Fibroblast of skin of scalp (primary cell): ENCODE measurements at places on chromosomes 11 and 22.

GRCh38 chr11:94315664-94316063 is 11.3 kb downstream of the IZUMO1R start:
- no peak for DNase-seq

GRCh38 chr22:20885557-20886323 is 26.9 kb downstream of the SNAP29 start:
- DNase-seq = peak; percentile 69

- DNase-seq = no peak
These were observed 3.4 kb downstream of the SIK2 start for GRCh38 chr11:111605681-111606080.

GRCh38 chr11:6111673-6112072 is 4.2 kb downstream of the OR56B4 start:
- no peak for DNase-seq

- DNase-seq = no peak
These were observed 13.4 kb upstream of the P2RY2 start for GRCh38 chr11:73204711-73205121.
